ENCODE measurements at places on chromosomes 3 and 15.

- peak; percentile 22 for DNase-seq
Observed at GRCh38 chr3:152835601-152836102, 721 bp downstream of the P2RY1 start.

DNA sequence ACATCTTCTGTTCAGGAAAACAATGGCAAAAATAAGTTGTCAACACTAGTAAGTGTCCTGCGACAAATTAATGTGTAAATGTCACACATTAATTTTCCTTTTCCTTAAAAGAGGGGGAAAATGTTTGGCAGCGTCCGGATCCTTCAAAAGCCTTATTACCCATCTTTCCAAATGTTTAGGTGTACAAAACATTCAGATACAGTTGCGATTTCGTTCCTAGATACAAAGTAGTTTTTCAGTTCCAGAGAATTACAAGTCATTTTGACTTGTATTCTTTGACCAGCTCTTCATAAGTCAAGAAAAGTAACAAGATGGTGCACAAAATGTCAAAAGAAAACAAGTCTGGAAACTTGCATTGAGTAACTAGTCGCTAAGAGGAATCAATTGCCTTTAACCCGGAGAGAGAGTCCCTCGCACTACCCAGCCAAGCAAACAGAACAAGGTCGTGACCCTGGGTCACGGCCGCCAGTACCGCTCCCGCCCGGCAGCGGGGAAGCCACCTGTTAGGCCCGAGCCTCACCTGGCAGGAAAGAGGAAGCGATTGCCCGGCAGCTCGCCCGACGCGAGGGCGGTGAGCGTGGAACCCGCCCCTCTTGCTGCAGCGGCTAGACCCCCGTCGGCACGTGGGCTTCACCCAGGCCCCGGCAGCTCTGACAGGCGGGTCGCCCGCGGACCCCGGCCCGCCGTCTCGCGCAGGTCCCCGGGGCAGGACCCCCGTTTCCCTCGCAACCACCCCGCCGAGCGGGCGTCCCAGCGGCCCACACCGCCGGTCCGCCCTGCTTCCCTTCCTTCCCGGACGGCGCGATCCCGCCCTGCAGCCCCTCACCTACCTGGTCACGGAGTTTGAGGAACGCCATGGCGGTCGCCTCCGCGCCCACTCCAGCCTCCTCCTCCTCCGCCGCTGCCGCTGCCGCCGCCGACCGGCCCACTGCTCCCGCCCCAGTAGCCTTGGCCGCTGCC, 61.0 kb upstream of the ANKRD28 start:
- no peak for DNase-seq

DNA sequence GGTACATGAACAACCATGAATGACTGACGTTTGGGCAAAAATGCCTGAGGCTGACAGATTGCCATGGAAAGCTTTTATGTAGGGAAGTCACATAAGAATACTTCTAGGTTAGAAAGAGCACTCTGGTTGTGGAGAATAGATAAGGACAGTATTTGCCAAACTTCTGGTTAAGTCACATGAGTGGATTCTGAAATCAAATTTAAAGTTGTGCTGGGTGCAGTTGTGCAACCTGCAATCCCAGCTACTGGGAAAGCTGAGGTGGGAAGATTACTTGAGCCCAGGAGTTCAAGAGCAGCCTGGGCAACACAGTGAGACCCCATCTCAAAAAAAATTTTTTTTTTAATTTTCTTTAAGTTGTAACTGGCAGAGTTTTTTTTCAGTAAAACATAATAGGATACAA, 7.2 kb upstream of the ZNF148 start:
- DNase-seq = no peak

DNA sequence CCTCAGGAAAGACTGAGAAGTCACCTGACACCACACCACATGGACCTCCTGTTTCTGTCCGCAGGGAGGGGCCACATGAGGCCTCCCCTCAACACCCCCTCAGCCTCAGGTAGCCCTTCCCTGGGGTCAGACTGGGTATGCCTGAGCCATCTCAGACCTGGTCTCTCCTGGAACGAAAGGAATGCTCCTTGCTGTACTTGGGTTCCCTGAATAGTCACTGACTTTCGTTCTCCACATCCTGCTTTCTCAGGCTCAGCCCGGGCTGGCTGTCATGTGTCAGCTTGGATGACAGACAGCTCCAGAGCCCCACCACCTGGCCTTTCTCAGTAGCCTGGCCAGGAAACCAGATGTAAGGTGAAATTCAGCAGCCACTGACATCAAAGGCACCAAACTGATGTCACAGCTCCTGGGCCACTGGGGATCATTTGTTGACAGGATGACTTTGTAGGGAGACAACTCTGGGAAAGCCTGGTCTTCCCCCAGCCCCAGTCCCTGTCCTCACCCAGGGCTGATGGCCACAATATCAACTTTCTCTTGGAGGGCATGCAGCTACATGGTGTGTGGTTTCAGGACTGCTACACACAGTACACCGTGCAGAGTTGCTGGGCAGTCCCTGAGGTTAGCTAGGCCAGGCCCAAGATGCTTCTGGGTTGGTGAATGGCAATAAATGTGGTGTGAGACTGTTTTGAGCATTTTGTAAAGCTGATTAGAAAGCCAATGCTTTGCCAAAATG, 141.4 kb upstream of the MRPS22 start:
- DNase-seq = peak; percentile 55

DNA sequence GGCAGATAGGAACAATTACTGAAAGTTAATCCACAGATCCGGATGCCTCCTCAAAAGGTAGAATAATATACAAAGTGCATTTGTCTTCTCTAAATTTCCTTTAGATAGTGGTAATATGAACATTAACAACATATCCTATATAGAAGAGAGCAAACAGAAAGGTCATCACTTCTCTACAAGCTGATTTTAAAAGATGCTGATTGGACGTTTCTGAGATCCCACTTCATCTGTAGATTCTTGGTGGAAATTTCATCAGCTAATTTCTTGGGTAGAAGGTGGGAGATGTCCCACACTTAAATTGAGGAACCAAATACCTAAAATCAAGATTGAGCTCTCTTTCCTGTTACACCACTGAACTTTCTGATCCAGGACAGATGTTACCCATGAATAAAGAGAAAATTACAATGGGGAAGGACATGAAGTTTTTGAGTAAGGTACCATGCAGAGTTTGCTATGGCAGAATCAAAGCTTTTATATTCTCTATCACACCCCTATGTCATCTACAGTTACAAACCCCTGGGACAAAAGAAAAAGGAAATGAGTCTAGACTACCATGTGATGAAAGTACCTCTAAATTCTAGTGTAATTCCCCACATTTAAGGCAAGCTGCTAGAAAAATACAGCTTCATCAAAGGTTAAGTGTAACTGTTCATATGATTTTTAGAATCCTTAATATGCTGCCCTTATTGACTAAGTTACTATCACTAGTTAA, 189.2 kb upstream of the SETMAR start:
- DNase-seq = no peak

- no peak for DNase-seq
Observed at GRCh38 chr3:45366290-45366689, 22.1 kb upstream of the LARS2 start.

GRCh38 chr3:179533274-179533673, 29.5 kb upstream of the ACTL6A start:
- DNase-seq = no peak

GRCh38 chr3:99755831-99756230, 61.8 kb upstream of the CMSS1 start:
- DNase-seq = no peak

All from NCI-H524 treated with DMSO at 0.1 percent for 48 hours (cell line).